ENCODE measurements at places on chromosomes 11 and 22.

GRCh38 chr11:105857728-105858127 is 164.3 kb downstream of the MSANTD4 start:
- DNase-seq: no peak

DNA sequence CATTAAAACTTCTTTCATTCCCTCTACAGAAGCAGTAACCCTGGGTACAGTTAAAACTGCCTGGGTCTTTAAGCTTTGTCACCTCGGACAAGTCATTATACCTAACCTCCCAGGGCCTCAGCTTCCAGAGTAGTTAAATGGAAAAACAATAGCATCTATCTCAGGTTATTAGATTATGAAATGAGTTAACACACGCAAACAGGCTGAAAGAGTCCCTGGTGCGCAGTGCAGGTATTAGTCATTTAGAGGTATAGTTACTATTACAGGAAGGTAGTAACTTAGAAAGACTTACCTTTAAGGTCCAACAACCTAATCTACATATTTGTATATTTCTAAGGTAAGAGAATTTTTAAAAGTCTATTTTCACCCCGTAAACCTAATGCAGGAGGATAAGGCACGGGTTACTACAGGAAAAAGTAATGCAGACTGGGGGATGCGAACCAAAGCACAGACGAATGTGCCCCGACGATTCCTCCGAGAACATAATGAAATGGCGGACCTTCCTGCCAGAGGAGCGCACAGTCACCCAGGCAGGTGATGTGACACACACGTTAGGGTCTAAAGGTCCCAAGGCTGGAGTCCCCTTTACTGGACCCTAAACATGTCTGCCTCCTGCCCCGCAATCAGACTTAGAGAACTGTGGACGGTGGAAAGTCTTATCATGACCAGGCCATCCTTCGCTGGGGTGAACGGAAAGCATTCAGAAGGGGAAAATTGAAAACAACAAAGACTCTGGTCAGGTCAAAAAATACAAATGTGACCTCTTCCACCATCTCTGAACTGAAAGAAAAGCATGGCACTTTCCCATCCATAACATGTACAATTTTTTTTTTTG is 1.3 kb downstream of the NAP1L4 start:
- DNase-seq: peak; percentile 8

GRCh38 chr11:17208257-17208999 is 642 bp upstream of the PIK3C2A start:
- peak; percentile 29 for DNase-seq

- no peak for DNase-seq
These were observed 16.5 kb downstream of the MIF start for GRCh38 chr22:23910496-23911190.

- DNase-seq: peak; percentile 93
These were observed 6.5 kb upstream of the IL10RA start for GRCh38 chr11:117979481-117980211.

DNA sequence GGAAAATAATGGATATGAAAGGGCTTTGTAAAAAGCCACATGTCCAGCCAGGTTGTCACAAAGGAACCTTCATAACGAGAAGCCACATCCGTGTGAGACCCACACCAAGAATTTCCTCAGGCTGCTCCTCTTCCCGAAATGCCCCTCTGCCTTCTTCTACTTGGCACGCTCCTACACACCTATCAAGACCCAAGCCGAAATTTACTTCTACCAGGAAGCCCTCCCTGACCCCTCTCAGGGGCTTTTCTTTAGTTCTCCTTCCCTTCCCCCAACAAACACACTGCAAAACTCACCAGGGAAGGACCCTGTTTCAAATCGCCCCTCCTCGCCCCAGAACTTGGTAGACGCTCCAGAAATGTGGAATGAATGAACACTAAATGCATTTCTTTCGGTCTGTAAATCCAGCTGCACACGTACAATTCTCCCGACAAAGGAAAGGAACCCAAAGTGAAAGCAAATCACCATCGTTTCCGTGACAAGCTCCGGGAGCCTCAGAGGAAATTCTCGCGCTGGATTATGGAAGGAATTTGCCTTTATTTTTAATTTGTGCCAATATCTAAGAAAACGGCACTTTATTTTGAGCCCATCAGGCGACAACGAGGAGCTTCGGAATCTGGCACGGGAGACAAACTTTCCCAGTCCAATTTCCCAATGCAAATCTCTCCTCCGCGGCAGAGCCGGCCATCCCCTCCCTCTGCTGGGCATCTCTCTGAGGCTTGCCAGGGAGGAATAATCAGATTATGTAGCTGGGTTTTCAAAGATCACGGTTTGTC is 13.2 kb upstream of the SHISAL1 start:
- peak; percentile 40 for DNase-seq

DNA sequence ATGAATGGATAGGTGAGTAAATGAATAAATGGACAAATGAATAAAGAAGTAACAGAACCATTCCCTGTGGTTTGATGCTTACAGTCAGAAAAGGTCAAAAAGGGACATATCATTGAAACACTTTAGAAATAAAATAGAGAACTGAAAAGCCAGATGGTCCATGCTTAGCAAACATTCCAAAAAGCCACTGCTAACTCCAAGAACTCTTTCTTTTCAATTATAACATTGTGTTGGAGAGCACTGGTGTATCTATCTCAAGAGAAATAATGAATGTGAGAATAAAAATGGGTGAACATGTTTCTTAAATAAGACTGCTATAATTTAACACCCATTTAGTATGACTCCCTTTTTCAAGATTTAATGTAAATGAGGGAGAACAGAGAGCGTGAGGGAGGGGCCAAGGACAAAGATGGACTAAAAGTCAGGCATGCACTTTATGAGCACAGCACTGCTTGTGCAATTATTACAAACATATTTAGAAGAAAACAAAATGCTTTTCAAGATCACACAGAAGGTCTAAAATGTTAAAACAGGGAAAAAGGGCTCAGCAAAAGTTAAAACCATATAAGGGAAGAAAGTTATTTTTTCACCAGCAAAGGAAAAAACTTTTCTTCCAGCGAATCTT is 224.3 kb upstream of the PITPNB start:
- no peak for DNase-seq

DNA sequence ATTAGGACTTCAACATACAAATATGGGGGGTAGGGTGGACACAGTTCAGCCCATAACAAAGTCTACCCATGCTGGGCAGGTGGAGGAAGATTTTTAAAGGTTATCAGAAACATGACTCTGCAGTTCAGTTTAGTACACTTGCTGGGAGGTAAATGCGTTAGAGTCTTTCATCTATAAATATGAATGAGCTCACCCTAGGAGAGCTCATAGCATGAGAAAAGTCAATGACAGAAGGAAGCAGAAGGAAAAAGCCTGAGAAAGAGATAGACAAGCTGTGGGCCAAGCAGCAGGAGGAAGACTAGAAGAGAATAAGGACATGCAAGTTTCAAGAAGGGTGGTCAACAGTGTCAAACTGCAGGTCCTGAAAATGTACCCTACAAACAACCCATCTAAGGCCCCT is 27.0 kb upstream of the FSHB start:
- no peak for DNase-seq

DNA sequence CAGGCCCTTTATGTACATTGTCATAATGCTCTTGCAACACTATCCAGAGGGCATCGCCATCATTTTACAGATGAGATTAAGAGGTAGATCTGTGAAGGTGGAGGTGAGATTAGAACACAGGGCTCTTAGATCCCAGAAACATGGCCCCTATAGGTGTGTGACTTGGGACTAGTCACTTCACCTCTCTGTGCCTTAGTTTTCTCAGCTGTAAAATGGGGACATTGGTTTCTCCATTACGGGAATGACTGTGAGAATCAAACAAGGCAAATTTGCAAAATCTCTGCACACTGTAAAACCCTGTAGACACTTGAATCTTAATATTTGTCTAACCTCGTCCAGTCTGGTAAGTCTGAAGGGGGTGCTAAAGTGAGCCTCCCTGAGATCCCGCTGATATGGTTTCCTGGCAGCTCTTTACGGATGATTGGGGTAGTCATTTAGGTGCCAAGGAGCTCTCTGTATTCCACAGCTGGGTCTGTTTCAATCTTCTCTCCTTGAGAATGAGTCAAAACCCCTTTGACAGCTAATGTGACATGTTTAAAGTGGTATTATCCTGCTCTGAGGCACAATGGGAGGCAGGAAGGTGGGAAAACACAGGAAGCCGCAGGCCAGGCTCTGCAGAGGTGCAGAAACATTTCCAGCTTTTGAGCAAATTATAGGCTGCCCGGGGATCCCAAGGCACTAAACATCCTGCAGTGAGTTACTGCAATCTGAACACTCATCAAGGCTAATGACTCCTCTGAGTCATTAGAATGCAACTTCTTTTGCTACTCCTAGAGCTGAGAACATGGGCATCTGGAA is 140.8 kb downstream of the CCDC81 start:
- DNase-seq: peak; percentile 5

DNA sequence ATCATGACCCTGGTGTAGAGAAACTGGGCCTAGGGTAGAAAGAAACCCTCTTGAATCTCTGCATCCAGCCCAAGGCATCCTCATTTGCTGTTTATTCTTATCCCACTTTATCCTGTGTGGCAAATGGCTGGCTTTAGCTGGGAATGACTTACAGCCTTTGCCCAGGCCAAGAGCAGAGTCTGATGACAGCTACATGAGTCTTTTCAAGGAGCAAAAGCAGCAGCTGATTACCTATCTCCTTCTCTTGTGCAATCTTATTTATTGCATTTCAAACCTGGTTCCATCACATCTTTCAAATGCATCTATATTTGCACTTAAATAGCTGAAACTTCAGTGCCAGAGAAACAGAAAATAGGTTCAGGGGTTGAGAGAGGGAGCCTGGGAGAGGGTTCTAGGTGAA is 26.1 kb downstream of the SYT13 start:
- DNase-seq: no peak

GRCh38 chr11:33842236-33842915 is 49.5 kb downstream of the LMO2 start:
- no peak for DNase-seq

GRCh38 chr11:17163291-17163690 is 44.5 kb downstream of the PIK3C2A start:
- DNase-seq: no peak

GRCh38 chr11:35182317-35182939 is 43.5 kb downstream of the CD44 start:
- no peak for DNase-seq

GRCh38 chr11:86459002-86459385 is 84.3 kb downstream of the CCDC81 start:
- no peak for DNase-seq

DNA sequence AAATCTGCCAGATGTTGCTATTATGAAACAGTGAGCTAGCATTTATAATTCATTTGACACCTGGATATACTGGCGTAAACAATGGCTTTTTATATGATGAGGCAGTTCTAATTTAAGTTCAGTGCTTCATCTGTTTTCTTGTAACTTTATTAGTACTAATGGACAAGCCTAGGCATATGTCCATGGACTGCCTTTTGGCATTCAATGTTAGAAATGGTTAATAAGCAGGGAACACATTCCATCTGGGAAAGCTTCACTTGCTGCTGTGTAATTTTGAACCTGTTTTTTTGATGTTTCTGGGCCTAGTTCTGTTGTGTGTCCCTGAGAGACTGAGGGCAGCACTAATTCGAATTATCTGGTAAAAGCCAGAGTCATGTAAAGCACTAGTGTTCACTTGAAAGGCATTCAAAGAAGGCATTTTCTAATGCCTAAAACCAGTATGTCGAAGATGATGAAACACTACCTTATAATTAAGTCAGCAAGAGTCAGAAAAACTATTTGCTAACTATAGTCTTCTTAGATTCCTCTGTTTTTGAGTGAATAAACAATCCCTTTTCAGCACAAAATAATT is 138.5 kb downstream of the SWAP70 start:
- DNase-seq: no peak

DNA sequence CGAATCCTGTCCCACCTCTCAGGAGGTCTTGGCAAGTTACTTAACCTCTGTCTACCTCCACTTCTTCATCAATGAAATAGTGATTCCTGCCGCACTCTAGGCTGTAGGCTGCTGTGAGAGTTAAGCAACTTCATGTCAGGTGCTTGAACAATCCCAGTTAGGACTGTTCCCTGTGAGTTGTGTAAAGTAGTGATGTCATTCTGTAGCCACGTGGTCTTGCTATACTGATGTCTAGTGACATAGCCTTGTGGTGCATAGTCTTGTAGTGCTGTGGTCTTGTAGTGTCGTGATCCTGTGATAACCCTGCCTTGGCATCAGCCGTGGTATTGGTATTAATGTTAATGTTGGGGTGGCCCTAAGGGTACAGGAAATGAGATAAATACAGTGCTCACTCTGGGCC is 30.3 kb upstream of the PRR5 start:
- DNase-seq: peak; percentile 89

DNA sequence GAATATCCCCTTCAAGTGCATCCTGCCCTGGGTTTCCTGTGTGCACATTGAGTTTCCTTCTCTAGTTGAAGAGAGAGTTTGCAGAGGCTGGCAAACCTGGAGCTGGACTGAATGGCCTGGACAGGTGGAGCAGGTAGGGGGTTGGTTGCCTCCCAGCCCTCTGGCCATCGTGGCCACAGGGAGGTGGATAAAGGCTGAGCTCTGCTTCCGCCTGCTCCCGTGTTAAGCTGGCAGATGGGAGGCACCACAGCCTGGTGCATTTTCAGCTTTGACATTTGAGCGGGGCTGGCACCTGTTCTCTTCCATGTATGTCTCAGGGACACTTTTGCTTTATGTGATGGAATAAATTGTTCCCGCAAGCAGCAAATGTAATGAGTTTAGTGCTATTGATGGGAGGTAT is 11.1 kb downstream of the MICAL2 start:
- no peak for DNase-seq

GRCh38 chr11:120704256-120704750 is 192.8 kb downstream of the GRIK4 start:
- no peak for DNase-seq

GRCh38 chr11:843818-844692 is 1.4 kb downstream of the TSPAN4 start:
- DNase-seq: peak; percentile 84

- no peak for DNase-seq
These were observed 88.1 kb upstream of the ARHGAP32 start for GRCh38 chr11:129280027-129280811.

- no peak for DNase-seq
These were observed 965 bp downstream of the OSBPL5 start for GRCh38 chr11:3164138-3164551.

DNA sequence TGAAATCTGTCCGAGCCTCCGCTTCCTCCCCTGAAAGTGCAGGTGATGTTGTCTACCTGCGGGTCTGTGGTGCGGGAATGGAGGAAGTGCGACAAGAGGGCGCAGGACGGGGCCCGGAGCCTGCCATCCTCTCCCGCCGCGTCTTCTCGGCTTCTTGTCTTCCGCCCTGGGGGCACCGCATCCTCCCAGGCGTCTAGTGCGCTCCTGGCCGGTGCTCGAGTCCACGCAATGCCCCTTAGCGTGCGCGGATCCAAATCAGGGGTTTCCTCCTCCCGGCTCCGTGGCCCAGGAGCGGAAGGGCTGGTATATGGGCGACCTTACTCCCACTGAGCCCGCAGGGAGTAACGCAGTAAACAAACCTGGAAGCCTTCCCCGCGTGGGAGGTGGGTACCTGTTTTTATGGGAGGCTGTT is 405 bp downstream of the SFI1 start:
- DNase-seq: peak; percentile 20

DNA sequence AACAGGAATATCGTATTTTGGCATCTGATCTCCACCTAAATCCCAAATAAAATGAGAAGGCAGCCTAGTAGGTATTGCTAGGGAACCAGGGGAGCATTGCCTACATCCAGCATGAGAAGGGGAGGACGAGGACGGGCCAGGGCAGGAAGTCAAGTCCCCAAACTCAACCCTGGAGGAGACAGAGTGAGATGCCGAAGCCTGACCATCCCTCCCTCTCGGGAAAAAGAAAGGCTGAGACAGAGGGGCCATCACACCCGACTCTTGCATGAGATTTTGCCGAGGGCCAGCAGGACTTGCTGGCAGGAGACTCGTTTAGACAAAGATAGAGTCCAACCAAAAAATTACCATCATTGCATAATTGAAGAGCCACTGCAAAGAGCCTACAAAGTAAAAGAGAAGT is 50.2 kb upstream of the SPATA19 start:
- DNase-seq: no peak

GRCh38 chr11:73612601-73613140 is 14.8 kb upstream of the FAM168A start:
- peak; percentile 40 for DNase-seq
